ENCODE measurements at places on chromosomes 3 and 15.
A peak's percentile ranks its signal among the peaks of the same experiment; 100 is the strongest.

DNA sequence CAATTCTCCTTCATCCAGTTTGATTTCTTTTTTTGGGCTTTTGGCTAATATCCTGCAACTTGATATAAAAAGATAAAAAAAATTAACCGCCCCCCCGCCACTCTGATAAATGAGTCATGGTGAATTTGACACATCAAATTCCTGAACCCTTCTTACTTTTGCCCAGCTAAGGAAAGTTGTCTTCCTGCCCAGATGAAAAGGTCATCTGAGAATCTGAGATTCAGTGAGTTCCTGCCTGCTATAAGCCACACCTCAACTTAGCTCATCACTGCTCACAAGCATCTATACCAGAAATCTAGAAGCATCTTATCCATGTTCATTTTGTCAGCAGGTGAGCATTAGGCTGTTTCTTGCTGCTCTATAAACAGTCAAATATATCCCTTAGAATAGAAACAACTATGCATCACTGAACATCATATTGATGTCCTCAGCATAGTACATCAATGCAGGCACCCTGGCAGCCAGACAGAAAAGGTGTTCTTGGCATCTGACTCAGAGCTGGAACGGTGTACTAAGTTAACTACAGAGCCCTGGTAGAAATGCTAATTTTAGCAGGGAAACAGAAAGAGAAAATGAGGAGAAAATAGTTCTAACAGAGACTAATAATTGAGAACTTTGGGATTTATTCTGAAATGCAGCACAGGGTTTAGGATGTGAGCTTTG, 77.1 kb downstream of the SEMA6D start:
- no peak for DNase-seq

DNA sequence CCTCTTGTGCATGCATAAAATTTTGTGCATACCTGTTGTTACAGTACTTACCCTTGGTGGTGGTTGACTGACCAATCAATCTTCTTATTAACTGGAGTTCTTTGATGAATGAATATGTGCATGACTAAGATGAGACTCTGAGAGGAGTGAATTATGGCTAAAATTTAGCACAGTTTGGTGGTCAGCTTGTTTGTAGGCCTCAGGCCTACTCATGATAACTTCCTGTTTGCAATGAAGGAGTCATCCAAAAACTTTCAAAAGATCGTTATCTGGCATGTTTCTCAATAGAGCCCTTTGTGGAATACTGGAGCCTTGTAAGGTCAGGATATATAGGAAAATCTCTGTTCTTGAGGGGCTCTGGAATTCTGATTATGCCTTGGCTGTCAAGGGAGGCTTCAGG, 66.5 kb downstream of the LEKR1 start:
- DNase-seq = no peak

- DNase-seq = no peak
Observed at GRCh38 chr15:79314811-79315210, 3.9 kb downstream of the TMED3 start.

DNA sequence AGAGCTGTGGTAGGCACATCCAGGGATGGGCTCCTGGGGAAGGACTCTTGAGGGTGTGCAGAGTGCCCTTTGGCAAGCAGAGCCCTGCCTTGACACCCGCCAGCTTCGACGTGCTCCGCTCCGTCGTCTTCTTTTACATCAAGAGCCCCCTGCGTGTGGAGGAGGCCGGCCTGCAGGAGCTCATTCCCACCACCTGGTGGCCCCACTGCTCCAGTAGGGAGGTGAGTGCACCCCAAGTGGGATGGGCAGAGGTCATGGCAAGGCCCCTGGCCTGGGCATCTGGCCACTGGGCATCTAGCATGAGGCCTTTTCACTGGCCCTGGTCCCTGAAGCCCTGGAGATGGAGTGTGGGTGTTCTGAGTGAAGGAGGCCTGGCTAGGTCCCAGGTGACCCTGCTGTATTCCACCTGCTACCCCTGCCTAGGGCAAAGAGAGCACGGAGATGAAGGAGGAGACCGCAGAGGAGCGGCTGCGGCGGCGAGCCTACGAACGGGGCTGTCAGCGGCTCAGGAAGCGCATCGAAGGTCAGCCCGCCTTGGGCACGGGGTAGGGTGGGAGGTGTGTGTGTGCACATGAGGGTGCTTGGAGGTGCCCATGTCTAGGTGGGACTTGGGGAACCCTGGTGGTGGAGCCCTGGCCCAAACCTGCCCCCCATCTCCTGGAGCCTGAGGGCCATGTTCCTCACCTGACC, 12.2 kb downstream of the RNF123 start:
- no peak for DNase-seq

GRCh38 chr15:101435761-101436160, 53.7 kb downstream of the PCSK6 start:
- no peak for DNase-seq

GRCh38 chr3:4019501-4019900, 220.3 kb downstream of the LRRN1 start:
- DNase-seq = no peak

- no peak for DNase-seq
Observed at GRCh38 chr15:92645051-92645631, 10.4 kb downstream of the FAM174B start.

DNA sequence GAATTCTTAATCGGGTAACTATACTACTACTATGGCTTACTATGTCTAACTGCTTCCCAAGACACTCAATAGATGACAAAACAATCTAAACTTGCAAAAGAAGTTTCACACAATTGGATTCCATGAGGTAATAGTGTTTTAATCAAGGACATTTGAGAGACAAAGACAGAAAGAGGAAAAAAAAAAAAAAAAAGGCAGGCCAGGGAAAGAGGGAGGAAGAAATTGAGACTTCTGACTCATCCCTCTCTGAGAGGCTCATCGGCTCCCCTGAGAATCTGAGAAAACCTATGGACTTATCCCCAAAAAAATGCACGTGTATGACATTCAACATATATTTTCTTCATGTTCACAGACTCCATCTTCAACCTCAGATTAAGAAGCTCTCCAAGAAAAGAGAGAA, 61.0 kb downstream of the SCAPER start:
- no peak for DNase-seq

DNA sequence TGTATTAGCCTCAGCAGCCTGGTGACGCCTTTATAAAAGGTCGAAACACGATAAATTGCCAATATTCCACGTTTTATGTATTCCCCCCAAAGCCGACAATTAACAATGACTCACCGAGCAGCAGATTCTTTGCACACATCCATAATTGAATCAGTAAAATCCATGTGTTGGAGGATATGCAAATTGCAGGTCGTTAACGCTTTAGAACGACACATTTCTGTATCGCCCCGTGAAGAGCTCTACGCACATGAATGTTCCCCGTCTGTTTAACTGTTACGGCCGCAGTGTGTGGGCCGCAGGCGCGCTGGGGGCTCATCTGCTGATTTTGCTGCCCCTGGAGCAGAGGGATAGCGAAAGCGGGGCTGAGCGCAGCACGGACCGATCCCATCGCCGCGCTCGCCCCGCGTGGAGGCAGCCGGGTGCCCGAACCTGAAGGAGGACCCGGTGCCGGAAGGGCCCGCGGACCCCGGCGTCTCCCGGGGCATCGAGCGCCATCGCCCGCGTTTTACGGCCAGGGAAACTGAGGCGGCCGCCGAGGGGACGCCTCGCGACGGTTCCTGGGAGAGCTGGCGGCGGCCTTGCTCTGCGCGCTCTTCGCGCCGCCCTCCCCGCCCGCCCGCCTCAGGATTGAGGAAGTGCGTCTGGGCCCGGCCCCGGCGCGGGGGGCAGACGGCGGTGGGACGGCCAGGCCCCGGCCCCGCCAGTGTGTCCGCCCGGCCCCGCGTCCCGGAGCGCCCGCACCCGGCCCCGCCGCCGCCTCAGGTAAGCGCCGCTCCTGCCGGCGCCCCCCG, at the start of gene LRRK1:
LRRK1 (plus strand) TSS at position 668 of the 791 bp plus-strand sequence. CDS start 5,276 bp downstream, outside the sequence.
- no peak for DNase-seq

GRCh38 chr3:191919491-191920026, 458.6 kb downstream of the PYDC2 start:
- peak; percentile 24 for DNase-seq

GRCh38 chr15:32119694-32120330, 89.5 kb downstream of the CHRNA7 start:
- no peak for DNase-seq

DNA sequence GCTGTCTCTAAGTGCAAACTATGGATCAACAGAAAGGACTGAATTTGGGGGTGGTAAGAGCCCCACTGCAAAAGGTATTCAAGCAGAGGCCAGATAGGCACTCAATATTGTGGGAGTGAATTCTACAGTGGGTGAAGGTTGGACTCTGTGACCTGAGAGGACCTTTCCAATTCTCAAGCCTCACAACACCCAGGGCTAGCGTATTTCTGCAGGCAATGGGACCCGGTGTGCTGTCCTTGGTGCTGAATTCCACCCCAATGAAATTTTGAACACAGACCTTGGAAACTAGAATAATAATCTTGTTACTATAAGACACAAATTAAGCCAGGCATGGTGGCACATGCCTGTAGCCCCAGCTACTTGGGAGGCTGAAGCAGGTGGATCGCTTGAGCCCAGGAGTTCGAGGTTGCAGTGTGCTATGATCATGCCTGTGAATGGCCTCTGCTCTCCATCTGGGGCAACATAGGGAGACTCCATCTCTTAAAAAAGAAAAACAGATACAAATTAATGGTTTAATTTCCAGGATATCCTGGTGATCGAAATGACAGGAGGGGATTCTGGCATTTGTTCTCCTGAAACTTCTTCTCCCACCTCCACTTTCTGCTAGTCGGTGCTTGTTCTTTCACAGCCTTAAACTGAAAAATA, 135.4 kb downstream of the RAB11A start:
- no peak for DNase-seq

GRCh38 chr15:84836844-84837243, 19.7 kb downstream of the ALPK3 start:
- DNase-seq = no peak

GRCh38 chr3:52534281-52535183, 875 bp upstream of the NT5DC2 start:
- no peak for DNase-seq

DNA sequence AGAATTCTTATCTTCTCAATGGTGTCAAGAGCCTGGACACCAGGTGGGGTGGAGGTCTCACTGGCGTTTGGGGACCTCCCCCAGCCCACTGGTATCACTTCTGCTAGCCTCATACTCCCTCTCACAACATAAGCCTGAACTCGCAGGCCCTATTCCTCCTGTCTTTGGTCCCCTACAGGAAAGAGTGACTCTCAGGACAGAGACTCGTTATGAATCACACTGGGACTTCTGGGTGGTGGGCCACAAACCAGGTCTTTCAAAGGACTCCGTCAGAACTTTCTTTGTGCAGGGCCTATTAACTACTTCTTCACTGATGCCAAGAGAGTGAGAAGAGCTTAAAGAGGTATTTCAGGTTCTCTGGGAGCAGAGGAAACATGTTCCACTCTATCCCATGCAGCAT, 100.4 kb downstream of the WDR76 start:
- DNase-seq = no peak

- no peak for DNase-seq
Observed at GRCh38 chr15:43408789-43409188, 37.9 kb downstream of the TUBGCP4 start.

- DNase-seq = no peak
Observed at GRCh38 chr3:15477951-15478639, 43.4 kb downstream of the COLQ start.

DNA sequence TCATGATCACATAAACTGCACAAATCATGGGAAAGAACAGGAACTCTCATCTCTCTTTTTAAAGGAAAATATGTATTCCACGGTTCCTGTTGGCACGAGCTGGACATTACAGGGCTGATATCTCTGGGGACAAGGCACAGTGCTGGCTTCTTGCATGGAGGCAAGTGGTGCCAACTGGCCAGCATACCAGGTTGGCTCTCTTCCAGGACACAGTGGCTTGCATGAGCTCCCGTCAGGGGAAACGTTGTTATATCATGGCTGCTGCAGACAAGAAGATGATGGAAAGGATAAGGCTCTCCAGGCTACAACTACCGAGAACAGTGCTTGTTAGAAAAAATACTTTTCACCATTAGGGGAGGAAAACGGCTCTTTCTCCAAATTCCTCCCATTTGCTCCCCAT, 283.9 kb downstream of the RORA start:
- no peak for DNase-seq

DNA sequence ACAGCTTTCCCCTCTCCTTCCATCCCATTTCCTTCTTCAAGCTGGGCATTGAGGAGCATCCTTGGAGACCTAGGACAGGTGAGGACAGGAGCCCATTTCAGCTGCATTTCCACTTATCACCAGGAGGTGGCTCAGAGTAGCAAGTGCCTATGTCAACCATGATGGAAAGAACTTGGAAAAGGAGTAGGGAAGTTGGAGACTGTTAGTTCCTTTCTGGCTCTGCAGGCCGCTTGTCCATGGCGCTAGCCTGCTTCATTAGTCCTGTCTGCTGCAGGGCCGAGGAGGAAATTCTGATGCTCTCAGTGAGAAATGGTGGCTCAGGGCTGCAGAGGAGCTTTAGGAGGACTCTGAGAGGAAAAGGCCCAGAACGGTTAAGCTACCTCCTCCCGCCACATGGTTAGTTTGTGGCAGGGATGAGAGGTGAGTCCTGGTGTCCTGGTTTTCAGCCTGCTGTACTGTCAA, 7.0 kb upstream of the CD276 start:
- DNase-seq = no peak

DNA sequence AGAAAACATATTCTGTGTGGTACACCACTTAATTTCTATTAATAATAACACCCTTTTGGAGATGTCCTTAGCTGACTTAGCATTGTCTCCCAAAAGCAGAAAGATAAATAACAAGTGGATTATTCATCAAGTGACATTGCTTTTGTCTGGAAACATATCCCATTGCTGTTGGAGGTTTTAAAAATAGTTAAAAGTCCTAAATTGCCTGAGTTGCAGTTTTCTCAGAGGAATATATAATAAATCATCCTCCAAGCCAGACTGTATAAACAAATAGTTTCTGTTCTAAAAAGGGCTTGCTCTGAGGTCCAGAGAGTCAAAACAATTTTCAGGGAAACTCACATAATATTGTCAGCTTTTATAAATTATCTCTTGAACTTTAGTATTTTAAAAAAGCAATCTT, 60.4 kb upstream of the CD96 start:
- no peak for DNase-seq

DNA sequence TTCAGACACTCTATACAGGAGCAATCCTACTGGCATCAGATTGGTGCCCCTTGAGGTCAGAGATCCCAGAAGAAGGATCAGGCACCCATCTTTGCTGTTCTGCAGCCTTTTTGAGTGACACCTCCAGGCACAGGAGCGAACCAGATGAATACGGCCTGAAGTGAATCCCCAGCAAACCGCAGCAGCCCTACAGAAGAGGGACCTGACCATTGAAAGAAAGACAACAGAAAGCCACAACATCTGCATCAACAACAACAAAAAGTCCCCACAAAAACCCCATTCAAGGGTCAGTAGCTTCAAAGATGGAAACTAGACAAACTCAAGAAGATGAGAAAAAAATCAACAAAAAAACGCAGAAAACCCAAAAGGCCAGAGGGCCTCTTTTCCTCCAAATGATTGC, 130.4 kb downstream of the PPM1L start:
- DNase-seq = no peak

DNA sequence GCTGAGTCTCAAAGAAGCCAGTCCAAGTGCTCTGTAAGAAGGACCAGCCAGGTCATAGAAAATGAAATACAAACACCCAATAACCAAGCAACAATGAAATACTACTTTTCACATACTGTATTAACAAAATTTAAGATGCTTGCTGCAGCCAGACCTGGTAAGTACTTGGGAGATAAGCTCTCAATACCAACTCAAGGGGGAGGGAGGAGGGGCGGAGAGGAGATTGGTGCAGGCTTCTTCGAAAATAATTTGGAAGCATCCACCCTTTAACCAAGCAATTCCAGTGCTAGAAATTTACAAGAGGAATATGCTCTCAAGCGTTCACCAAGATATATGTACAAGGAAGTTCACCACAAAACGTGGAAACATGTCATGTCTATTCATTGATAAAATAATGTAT, 7.6 kb upstream of the LRRC2 start:
- DNase-seq = no peak

- no peak for DNase-seq
Observed at GRCh38 chr15:42133886-42134502, 22.4 kb downstream of the PLA2G4F start.

All from SK-N-MC (cell line).